Suppressor macrophage treated with lipopolysaccharide for 4 hours (primary cell): ENCODE measurements at places on chromosomes 1 and 21.
A peak's percentile ranks its signal among the peaks of the same experiment; 100 is the strongest.

DNA sequence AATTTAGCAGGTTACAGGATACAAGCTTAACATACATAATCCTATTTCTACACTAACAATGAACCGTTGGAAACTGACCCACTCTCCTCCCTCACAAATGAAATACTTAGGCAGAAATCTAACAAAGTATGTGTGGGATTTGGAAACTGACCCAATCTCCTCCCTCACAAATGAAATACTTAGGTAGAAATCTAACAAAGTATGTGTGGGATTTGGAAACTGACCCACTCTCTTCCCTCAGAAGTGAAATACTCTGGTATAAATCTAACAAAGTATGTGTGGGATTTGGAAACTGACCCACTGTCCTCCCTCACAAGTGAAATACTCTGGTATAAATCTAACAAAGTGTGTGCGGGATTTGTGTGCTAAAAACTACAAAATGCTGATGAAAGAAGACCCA lies 60.3 kb downstream of the TRAF5 start:
- no peak for DNase-seq

DNA sequence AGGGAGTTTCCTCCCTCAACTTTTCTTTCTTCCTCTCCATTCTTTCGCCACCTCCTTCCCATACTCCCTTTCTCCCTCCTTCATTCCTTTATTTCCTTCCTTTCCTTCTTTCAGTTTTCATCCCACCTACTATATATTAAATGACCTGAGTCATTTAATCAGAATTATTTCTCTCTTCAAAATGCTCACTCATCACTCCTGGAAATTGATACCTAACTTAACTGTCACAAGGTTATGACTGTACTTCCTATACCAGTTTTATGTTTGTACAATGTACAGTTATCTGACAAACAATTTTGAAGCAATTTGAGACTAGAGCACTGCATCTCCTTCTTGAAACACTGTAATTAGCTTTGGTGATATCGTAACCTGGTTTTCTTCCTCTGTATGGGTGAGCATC lies 41.4 kb downstream of the NEXN start:
- no peak for DNase-seq

DNA sequence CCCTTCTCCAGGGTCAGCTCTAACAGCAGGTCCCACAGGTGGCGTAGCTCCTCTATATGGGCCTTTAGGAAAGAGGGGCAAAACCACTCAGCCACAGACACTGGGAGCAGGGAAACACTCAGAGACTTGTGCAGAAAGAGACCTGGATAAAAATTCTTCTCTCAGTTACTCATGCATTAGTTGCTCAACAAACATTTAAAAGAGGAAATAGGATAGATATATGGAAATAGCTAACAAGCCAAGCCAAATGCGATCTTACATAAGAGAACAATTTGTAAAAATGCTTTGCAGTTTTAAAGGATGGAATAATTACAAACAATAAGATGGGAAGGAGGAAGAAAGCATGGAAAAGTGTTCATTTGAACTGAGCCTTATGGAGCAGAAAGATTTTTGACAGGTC lies 4.9 kb downstream of the SPTA1 start:
- DNase-seq = peak; percentile 56

- no peak for DNase-seq
These were observed 280.3 kb downstream of the USH2A start for GRCh38 chr1:216142921-216143320.

GRCh38 chr1:25562101-25562927 lies 18.9 kb downstream of the LDLRAP1 start:
- no peak for DNase-seq

GRCh38 chr1:27609618-27610240 lies 5.8 kb upstream of the AHDC1 start:
- DNase-seq = no peak

GRCh38 chr1:116574581-116575291 lies 3.9 kb upstream of the CD58 start:
- peak; percentile 77 for DNase-seq

- DNase-seq = no peak
These were observed 11.5 kb downstream of the AZIN2 start for GRCh38 chr1:33092438-33092837.

DNA sequence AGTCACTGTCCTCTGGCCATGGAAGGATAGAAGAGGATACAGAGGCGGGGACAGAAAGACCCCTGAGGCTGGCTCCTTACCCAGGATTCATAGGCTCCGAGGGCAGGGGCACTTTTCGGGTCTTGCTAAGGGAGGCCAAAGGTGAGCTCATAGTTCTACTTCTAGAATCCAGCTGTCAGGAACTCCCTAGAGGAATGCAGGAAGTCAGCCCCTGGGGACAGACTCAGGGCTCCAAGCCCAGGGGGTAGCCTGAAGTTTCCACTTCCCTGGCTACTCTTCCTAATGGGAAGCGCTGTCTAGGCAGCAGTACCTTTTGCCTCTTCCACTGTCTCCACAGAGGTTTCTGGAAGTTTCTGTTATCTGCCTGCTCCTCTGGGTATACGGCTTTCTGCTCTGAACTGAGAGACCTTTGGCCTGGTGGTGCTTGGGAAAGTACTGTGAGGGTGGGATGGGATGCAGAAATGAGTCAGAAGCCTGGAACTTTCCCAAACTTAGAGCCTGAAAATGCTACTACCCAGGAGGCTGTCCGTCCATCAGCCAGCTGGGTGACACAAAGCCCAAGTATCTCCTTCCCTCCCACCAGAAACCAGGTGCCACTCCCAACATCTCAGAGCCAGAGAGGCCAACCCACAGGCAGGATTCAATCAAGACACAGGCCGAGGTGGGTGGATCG lies 3.6 kb downstream of the UBXN11 start:
- no peak for DNase-seq

DNA sequence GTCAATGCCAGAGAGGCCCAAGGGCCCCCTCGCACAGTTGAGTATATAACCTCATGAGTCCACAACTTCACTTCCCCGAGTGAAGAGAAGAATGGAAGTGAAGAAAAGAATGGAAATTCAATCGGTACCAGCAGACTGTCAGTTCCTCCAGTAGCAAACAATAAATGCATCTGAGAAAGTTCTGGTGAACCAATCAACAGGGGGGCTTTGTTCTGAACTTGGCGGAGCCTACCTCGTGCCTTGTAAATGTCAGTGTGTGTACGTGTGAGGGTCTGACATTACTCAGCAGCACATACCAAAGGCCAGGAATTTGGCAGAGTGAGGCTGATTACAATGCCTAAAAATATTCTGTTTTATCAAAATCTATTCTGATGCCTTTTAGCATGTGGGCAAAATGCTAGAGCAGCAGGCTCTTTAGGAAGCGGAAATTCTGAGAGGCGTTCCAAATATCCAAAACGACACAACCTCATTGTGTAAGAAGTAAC lies 238.5 kb downstream of the LTN1 start:
- no peak for DNase-seq

GRCh38 chr1:8848663-8849386 lies 29.7 kb downstream of the ENO1 start:
- peak; percentile 89 for DNase-seq

GRCh38 chr1:192061556-192061955 lies 96.7 kb upstream of the RGS18 start:
- DNase-seq = no peak

- no peak for DNase-seq
These were observed 647.4 kb downstream of the USP25 start for GRCh38 chr21:16377120-16377658.

DNA sequence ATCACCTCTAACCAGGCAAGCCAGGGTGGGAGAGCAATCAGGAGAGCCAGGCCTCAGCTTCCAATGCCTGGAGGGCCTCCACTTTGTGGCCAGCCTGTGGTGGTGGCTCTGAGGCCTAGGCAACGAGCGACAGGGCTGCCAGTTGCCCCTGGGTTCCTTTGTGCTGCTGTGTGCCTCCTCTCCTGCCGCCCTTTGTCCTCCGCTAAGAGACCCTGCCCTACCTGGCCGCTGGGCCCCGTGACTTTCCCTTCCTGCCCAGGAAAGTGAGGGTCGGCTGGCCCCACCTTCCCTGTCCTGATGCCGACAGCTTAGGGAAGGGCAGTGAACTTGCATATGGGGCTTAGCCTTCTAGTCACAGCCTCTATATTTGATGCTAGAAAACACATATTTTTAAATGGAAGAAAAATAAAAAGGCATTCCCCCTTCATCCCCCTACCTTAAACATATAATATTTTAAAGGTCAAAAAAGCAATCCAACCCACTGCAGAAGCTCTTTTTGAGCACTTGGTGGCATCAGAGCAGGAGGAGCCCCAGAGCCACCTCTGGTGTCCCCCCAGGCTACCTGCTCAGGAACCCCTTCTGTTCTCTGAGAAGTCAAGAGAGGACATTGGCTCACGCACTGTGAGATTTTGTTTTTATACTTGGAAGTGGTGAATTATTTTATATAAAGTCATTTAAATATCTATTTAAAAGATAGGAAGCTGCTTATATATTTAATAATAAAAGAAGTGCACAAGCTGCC lies 19.8 kb downstream of the CSF1 start:
- no peak for DNase-seq

- no peak for DNase-seq
These were observed 29.0 kb upstream of the KDM4A start for GRCh38 chr1:43620956-43621355.

GRCh38 chr21:33660406-33660805 lies 18.1 kb downstream of the ITSN1 start:
- DNase-seq = no peak

DNA sequence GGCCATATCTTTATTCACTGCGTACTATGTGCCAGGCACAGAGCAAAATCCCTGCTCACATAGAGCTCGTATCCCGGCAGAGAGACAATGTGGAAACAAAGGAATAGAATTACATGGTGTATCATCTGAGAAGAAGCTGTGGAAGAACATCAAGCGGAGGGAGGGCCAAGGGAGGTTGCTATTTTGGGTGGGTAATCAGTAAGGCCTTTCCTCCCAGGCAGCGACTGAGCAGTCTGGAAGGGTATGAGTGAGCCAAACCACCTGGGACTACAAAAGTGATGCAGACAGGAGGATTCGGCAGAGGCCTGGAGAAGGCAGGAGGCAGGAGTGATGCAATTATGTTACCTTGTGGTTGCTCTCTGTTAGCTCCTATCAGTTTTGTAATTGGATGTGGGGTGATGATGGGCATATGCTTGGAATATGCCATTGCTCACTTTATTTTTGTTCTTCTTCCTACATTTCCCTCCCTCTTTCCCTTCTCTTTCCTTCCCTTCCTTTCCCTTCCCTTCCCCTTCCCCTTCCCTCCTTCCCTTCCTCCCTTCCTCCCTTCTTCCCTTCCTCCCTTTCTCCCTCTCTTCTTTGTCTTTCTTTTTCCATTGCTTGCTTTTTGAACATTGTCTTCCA lies 172.9 kb downstream of the DISC1 start:
- no peak for DNase-seq

DNA sequence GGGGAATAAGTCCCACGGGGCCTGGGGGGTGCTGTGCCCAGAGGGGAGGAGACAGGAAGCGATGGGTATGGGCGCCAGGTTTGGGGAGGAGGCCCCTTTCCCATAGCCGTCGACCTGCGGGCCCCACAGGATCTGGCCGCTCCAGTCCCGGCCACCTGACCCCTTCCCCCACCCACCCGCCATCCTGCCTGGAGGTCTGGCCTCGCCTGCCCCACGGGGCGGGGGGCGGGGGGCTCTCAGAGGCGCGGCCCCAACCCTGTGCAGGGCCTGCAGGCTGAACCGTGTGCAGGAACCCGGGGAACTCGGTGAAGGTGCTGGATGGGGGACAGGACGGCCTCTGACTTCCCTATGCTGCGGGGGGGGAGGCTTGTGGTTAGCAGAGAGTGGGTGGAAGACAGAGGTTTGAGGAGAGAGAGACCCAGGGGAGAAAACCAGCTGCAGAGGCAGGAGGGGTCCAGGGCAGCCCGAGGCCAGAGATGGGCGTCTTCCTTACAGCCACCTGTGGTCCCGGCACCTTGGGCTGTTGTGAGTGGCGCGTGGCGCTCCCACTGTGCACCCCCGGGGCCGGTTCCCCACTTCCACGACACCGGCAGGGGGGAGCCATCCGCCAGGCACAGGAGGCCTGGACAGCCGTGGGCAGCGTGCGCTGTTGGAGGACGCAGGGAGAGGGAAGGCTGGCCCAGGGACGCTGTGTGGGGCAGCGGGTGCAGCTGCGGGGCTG lies 2.5 kb upstream of the TNFRSF18 start:
- no peak for DNase-seq

DNA sequence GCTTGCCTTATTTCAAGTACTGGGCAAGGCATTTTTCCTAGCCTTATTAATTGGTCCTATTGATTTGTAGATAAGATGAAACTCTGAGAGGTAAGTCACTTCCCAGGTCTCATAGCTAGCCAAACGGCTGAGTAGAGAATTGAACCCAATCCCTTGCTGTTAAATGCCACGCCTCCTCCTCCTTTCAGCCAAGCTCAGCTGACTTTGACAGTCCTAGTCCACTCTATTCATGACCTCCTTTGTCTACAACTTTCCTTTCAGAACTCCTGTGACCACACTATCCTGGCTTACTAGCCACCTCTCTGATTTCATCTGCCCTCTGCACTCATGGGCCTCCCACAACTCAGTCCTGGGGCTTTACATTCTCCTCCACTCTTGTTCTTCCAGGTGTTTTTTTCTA lies 3.9 kb upstream of the NGF start:
- DNase-seq = no peak

GRCh38 chr1:234647758-234648157 lies 37.8 kb upstream of the IRF2BP2 start:
- DNase-seq = no peak

DNA sequence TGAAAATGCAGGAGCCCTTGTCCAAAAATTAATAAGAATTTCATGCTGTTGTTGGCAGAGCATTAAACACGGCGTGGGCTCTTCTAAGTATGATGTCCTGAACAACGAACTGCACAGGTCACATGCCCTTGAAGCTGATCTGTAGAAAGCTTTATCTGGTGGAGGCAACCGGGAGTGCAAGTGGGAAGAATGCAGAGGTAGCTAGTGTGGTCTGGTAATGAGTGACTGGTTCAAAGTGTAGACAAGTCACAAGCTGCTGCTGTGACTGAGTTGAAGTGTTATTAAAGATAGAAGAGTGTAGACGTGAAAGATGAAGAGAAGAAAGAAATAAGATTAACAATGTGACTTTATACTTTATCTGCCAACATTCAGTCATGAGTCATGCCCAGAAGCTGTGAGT lies 361.9 kb downstream of the TTLL7 start:
- no peak for DNase-seq

- DNase-seq = peak; percentile 26
These were observed 64.3 kb upstream of the MORC3 start for GRCh38 chr21:36255663-36256062.

DNA sequence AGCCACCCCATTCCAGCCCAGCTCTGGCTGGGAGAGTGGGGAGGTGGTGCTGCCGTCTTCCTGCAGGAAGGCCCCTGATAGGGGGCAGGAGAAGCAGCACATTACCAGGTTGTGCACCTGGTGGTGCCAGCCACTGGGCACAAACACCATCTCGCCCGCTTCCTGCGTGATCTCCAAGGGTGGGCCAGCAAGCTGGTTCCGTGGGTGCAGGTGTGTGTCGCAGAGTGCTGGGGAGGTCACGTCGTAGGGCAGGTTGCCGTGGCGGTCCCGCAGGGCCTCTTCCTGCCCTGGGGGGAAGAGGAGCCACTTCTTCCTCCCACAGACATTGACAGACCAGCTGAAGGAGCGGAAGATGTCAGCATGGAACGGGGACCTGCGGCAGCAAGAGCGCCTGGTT lies 1.8 kb downstream of the JMJD4 start:
- DNase-seq = no peak

- no peak for DNase-seq
These were observed 719.0 kb downstream of the RWDD3 start for GRCh38 chr1:95953015-95953414.

GRCh38 chr1:115764541-115764940 lies 4.0 kb downstream of the CASQ2 start:
- peak; percentile 41 for DNase-seq

GRCh38 chr1:30033256-30034104 lies 689.9 kb downstream of the MATN1 start:
- no peak for DNase-seq

GRCh38 chr1:36831186-36831810 lies 203.0 kb downstream of the GRIK3 start:
- no peak for DNase-seq
